ENCODE measurements at places on chromosomes 4 and X.

GRCh38 chrX:118528071-118528737 is 32.6 kb downstream of the DOCK11 start:
- DNase-seq = no peak

DNA sequence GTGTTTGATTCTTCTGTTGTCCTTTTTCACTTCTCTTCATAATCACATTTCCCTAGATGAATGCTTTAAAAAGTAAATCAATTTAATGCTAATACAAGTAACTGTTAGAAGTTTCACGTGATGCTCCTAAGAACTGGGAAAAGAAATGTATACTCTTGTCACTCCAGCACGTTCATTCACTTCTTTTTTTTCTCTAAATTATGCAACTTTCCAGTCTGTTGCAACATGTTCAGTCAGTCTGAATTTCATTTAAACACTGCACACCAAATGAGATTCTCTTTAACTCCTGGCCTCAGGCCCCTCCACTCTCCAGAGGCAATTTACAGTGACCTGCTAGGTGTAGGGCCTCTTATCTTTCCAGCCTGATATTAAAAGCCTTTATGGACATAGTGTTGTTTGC is 321.9 kb downstream of the HS3ST1 start:
- DNase-seq = no peak

DNA sequence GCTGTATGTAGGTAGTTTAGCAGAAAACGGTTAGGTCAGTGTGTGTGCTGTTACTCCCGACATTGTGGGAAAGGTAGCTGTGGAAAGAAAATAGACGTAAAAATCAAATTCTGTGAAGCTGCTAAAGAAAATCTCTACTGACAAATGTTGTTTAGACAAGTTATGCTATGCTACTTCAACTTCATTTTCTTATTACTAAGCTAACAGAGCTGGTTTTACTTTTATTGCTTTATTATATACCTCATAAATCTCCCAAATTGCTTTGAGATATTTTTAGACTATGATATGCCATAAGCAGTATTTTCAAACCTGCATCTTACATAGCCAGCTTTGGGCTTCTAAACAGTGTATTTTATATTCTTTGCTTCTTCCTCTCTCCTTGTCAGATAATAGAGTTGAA is 108.2 kb upstream of the PACRGL start:
- no peak for DNase-seq

GRCh38 chr4:109912706-109913595 is at the start of gene EGF:
EGF (plus strand) TSS chr4:109912883; CDS start chr4:109913336, 453 bp downstream.
- no peak for DNase-seq

DNA sequence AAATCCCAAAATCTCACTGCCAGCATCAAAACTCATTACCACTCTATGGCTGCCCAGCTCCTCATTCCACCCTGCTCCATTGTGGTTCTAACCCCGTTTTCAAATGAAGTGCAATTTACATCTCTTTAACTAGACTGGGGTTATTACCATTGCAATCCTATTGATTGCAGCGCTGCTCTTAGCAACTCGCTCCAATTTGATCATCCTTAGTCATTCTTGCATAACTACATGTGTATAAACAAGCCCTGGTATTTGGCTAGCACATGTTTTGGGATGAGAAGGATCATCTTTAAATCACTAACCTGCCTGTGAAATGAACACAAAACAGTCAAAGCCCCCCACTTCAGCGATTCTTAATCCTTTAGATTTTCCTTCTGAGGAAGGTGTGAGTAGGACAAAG is 340.1 kb upstream of the PPARGC1A start:
- DNase-seq = no peak

DNA sequence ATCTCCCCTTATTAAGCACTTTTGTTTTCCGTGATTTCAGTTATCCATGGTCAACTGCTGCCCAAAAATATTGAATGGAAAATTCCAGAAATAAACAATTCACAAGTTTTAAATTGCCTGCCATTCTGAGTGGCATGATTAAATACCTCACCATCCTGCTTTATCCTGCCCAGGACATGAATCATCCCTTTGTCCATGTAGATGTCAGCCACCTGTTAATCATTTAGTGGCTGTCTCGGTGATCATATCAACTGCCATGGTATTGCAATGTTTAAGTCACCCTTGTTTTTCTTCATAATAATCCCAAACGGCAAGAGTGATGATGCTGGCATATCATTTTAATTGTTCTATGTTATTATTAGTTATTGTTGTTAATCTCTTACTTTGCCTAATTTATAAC is 79.8 kb upstream of the LHFPL1 start:
- no peak for DNase-seq

- no peak for DNase-seq
Measured at GRCh38 chrX:31604629-31605221, 532.9 kb upstream of the FTHL17 start.

DNA sequence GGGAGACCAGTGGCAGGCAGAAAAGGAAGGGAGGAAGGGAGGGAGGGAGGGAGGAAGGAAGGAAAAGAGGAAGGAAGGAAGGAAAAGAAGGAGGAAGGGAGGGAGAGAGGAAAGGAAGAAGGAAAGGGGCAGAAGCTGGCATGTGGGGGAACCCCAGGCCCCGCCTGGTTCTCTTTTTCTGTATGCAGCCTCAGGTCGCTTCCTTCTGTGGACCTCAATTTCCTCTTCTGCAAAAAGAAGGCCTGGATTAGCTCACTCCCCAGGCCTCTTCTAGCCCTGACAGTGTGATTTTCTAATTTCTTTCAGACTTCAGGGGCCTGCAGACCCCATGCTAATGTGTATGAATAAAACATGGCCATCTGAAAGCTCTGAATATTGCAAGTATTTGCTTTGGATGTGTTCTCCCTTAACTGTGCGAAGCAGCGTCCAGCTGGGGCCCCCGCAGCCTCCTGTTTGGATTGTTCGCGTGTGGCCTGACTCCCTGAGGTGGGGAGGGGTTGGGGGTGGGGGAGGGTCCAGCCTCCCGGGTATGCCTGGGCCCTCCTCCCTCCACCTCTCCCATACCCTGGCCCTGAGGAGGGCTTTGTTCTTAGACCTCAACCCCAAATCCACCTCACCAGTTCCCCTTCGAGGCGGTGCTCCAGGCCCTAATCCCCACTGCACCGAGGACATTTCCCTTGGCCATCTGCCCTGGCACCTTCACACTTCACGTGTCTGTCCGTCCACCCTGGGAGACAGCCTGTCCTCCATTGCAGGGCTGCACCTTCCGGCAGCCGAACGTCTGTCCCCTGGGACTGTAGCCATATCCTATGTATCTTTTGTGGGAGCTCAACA is 199.9 kb upstream of the ATP6AP2 start:
- DNase-seq = no peak

- no peak for DNase-seq
Measured at GRCh38 chr4:89400287-89401035, 92.9 kb upstream of the GPRIN3 start.

DNA sequence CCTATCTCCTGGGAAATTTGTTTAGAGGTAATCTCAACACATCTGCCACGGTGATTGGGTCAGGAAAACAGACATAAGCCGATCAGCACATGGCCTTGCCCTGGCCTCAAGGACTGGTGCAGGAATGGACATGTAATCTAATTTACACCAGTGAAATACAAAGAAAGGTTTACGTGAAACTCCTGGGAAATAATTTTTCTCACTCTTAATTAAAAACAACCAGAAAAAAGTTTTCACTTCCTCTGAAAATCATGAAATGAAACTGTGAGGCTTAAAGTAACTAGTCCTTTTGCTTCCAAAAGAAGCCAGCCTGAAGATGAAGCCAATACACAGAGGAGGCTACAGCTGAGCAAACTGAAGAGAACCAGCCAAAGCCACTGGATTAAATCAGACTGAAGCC is 154.1 kb upstream of the FAM241A start:
- no peak for DNase-seq

DNA sequence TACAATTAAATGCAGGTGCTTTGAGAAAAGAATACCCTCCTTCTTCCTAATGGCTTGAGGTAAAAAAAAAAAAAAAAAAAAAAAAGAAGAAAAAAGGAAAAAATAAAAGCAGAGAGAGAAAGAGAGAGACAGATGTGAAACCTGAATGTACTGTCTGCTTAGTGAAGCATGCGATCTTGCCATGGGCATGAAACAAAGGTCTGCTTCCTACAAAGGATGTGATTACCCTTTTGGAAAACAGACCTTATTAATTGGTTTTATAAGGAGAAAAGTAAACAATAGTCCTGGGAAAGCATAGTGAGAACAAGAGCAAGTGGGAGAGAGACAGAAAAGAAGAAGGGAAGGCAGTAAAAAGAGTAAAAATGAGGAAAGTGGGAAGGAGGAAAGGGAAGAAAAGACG is 526.1 kb upstream of the PABPC4L start:
- DNase-seq = no peak

- no peak for DNase-seq
Measured at GRCh38 chr4:149441338-149441737, 374.3 kb downstream of the IQCM start.

GRCh38 chrX:113818346-113818745 is 765.5 kb upstream of the HTR2C start:
- DNase-seq = no peak

GRCh38 chr4:40583850-40584439 is 45.7 kb downstream of the RBM47 start:
- DNase-seq = no peak

DNA sequence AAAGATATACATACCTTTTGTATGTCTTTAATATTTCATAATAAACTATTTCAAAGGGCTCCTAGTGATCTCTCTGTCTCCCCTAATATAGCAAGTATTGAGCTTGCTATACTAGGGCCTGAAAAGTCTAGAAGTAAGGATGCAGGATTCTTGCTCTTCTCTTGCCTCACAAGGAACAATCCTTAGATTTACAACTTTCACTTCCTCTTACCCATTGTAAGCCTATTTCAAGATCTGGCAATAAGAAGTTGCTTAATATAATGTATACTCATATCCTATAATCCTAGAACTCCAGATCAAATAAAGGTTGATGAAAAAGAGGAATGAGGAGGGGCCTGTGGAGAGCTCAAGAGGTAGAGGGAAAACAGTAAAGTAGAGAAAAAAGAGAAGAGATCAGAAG is 40.8 kb upstream of the CHRDL1 start:
- DNase-seq = no peak

GRCh38 chr4:20288846-20289512 is 37.3 kb downstream of the SLIT2 start:
- DNase-seq = no peak

DNA sequence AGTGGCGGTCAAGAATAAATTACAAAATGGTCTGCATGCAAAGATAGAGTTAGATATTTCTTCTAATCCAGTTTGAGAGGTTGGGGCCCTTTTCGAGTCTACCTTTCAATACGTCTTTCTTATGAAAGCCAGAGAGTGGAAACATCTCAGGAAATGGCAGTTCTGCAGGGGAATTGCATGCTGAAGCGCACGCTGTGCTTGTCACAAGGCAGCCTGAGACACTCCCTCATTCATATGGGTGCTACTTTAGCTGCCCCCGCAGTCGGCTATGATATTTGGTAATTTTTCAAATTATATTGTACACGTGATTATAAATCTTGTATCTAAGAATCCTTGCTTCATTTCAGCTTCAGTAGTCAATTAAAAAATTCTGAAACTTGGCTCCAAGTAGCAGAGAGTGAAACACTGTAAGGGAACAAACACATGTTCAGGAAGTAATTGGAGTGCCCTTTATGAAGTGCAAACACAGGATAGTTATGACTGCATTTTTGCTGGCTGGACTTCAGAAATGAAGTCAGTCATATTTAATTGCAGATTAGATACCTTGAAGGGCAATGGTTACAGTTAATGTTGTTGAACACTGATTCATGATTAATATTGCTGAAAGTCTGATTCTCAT is 145.5 kb upstream of the NAP1L5 start:
- DNase-seq = no peak

DNA sequence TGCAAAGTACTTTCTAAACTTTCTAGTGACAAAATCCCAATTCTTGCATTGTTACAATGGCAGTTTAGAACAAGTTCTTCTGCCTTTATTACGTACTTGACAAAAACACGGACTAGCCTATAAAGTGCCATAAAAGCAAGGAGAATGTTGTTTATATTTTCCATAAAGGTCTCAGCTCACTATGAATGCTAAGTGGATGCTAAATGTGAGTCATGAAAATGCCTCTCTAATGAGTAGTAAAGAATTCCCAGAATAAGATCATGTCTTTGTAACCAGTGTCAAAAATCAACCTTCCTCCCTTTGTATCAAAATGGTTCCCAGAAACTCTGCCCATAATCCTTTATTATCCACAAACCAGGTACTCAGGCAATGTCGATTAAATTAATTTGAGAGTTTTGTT is 539.8 kb upstream of the SLIT2 start:
- no peak for DNase-seq

DNA sequence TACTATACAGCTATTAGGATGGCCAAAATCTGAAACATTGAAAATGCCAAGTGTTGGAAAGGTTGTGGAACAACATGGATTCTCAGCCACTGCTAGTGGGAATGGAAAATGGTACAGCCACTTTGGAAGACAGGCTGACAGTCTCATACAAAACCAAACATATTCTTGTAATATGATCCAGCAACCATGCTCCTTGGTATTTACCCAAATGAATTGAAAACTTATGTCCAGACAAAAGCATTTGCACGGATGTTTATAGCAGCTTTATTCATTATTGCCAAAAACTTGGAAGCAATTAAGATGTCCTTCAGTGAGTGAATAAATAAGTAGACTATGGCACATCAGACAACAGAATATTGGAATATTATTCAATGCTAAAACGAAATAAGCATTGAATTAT is 105.8 kb upstream of the DCLK2 start:
- no peak for DNase-seq
